ENCODE measurements at places on chromosomes 1 and 21.

DNA sequence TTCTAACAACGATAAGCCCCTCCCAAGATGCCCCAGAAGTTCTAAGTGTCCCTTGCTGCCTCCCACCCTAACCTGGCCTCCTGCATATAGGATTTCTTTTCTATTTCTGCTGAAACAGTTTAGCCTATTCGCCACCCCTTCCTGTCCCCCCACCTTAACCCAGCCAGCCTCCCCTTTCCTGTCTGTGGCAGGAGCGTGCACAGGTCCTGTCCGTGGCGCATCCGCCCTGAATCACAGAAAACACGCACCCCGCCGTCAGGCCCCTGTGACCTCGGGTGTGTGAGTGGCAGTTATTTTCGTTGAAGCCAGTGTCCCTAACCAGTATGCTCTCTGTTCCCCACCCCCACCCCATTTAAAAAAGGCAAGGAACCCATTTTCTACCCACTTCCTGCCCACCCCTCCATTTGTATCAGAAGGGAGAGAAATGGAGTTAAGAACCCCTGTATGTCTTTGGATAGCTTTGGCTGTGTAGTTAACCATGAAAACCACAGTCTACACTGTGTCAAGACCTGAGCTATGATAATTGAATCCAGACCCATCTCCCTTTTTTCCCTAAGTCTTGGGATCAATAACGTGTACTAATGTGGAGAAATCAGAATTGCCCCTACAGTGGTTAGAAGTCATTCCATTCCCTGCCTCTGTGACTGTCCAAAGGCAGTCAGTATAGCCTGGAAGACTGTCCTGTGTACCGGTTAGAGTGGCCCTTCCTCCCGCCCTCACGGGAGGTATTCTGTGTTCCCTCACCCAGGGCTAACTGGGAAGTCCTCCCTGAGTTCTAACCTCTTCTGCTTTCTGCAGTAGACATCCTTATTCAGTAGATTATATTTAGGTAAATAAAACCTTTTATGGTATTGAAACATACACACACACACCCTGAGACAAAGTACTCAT lies 1.8 kb downstream of the PLEKHO1 start:
- peak overlapping the region; percentile 50 for H3K27ac ChIP-seq
- peak overlapping the region; percentile 86 for H3K4me3 ChIP-seq
- no peaks in the 10 kb centered on the region for H3K27me3 ChIP-seq
- peak; percentile 42 for DNase-seq
- H3K36me3 ChIP-seq: peaks cover 27% of the 10 kb centered on the region
- peaks cover 18% of the 10 kb centered on the region for H3K4me1 ChIP-seq

GRCh38 chr1:224192082-224192788 lies 9.2 kb downstream of the DEGS1 start:
- peaks cover 18% of the 10 kb centered on the region for H3K36me3 ChIP-seq
- H3K4me3 ChIP-seq: no peak overlapping the region
- H3K27me3 ChIP-seq: no peaks in the 10 kb centered on the region
- DNase-seq: no peak
- peaks cover 4% of the 10 kb centered on the region for H3K4me1 ChIP-seq

- H3K4me3 ChIP-seq: peak overlapping the region; percentile 99
- H3K36me3 ChIP-seq: no peaks in the 10 kb centered on the region
- H3K27ac ChIP-seq: peak overlapping the region; percentile 100
- no peak for DNase-seq
- no peaks in the 10 kb centered on the region for H3K27me3 ChIP-seq
Observed at GRCh38 chr1:46133781-46134350, 1.4 kb upstream of the PIK3R3 start.

DNA sequence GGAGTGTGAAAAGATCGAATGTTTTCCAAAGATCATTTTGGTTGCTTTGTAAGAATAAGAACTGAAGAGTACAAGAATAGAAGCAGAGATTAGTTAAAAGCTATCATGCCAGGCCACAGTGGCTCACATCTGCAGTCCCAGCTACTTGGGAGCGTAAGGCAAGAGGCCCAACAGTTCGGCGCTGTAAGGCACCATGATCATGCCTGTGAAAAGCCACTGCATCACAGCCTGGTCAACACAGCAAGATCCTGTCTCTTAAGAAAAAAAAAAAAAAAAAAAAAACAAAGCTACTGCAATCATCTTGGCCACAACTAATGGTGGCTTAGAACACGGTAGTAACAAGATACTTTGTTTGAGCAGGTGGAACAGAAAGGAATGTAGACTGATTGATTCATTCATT lies 116.2 kb downstream of the EIF4G3 start:
- peaks cover 17% of the 10 kb centered on the region for H3K4me1 ChIP-seq
- no peak overlapping the region for H3K27ac ChIP-seq
- DNase-seq: no peak
- H3K36me3 ChIP-seq: no peaks in the 10 kb centered on the region
- H3K4me3 ChIP-seq: no peak overlapping the region
- no peaks in the 10 kb centered on the region for H3K27me3 ChIP-seq

DNA sequence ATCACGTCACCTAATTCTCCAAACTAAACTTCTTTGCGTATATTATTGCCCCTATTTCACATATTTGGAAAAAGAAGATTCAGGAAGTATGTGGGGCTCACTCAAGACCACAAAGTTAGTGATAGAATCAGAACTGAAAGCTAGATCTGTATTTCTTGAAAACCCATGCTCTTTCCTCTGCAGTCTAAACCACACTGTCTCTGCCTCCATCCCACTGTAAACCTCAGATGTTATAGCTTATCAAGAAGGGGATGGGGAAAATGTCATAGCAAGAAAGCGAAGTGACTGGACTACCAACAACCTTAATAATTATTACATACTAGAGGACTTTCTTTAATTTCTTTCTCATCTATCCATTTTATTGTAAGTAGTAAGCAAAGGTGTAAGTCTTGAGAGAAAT lies 257.7 kb upstream of the SGIP1 start:
- H3K36me3 ChIP-seq: no peaks in the 10 kb centered on the region
- no peak for DNase-seq

GRCh38 chr21:45050797-45051489 lies 23.4 kb upstream of the ADARB1 start:
- DNase-seq: no peak
- no peak overlapping the region for H3K4me3 ChIP-seq
- no peak overlapping the region for H3K27ac ChIP-seq
- peaks cover 10% of the 10 kb centered on the region for H3K4me1 ChIP-seq
- H3K27me3 ChIP-seq: no peaks in the 10 kb centered on the region
- H3K36me3 ChIP-seq: no peaks in the 10 kb centered on the region

DNA sequence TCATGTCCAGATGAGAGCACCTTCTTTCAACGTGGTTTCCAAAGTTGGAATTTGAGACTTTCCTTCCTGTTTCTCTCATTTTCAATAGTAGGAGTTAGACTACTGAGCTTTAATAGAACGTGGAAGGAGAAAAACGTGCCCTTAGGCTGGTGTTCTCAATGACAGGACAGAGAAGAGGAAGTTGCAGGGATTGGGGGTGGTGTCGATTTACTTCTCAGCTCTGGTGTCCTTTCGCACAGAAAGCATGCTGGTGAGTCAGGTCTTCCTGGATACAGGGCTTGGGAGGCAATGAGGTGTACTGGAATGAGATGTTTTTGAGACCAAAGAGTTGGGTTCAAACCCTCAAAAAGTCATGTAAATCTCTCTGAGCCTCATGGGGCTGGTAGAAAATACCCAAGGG lies 67.1 kb downstream of the HIVEP3 start:
- H3K4me1 ChIP-seq: no peaks in the 10 kb centered on the region
- DNase-seq: no peak
- no peaks in the 10 kb centered on the region for H3K36me3 ChIP-seq
- no peaks in the 10 kb centered on the region for H3K27me3 ChIP-seq
- no peak overlapping the region for H3K4me3 ChIP-seq

DNA sequence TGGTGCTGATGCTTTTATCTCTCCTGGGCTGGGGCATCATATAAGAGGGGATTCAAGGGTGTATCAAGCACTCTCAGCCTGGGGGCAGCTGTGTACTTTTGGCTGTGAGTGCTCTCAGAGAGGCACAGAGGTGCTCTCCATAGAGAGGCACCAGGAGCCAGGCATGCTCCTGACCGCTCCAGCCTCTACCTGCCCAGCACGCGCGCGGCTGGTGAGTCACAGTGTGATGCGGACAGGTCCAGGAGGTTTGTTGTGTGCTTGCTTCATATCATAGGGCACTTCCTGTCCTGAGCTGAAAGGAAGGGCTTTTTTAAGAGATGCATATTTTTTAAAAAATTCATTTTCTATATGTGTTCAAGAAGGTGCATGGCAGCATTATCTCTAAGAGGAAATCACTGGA lies 93.6 kb upstream of the BCAR3 start:
- H3K27ac ChIP-seq: no peak overlapping the region
- H3K4me3 ChIP-seq: no peak overlapping the region
- H3K4me1 ChIP-seq: no peaks in the 10 kb centered on the region
- no peaks in the 10 kb centered on the region for H3K27me3 ChIP-seq

- no peak overlapping the region for H3K4me3 ChIP-seq
- H3K4me1 ChIP-seq: no peaks in the 10 kb centered on the region
- no peaks in the 10 kb centered on the region for H3K27me3 ChIP-seq
- no peaks in the 10 kb centered on the region for H3K36me3 ChIP-seq
- DNase-seq: no peak
Observed at GRCh38 chr1:161978011-161978790, 45.5 kb downstream of the OLFML2B start.

DNA sequence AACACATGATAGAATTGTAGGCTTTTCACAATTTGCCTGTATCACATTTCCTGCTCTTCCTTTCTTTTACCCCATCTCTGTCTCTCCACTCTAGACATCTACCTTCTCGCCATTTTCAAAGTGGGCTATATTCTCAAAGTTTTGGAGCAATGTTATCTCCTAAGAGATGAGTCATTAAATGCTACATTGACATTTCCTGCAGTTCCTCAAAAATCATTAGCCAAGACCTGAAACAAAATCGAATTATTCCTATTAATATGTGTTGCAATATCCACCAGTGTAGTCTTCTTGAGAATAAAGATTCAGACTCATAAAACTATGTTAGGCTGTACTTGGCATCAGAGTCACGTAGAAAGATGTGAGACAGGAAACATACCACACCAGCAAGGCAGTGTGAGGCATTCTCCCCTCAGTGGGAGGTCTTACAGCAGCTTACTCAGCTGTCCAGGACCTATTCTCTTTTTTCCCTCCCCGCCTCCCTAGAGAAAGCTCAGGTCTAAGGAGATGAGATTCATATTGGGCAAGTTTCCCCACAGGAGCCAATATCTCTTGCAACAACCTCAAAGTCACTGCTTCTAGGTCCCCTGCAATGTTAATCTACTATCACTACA lies 38.8 kb downstream of the FRRS1 start:
- H3K27ac ChIP-seq: peak overlapping the region; percentile 67
- no peaks in the 10 kb centered on the region for H3K27me3 ChIP-seq
- H3K4me3 ChIP-seq: no peak overlapping the region
- H3K36me3 ChIP-seq: no peaks in the 10 kb centered on the region
- DNase-seq: no peak

DNA sequence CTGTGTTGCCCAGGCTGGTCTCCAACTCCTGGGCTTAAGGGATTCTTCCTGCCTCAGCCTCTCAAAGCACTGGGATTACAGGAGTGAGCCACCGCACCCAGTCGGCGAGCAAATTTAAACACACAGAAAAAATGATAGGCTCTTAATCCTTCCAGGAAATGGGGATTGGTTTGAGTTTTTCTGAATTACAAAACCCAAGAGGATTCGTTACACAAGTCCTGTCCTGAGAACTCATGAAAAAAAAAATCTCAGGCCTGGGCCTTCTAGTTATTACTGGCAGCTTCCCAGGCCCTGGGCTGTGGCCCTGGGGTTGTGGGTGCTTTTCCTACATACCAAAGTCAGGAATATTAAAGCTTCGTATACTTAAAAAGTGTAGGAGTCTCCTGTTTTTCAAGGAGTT lies 6.3 kb upstream of the IFNGR2 start:
- H3K36me3 ChIP-seq: no peaks in the 10 kb centered on the region
- DNase-seq: no peak
- no peaks in the 10 kb centered on the region for H3K4me1 ChIP-seq
- no peaks in the 10 kb centered on the region for H3K27me3 ChIP-seq

DNA sequence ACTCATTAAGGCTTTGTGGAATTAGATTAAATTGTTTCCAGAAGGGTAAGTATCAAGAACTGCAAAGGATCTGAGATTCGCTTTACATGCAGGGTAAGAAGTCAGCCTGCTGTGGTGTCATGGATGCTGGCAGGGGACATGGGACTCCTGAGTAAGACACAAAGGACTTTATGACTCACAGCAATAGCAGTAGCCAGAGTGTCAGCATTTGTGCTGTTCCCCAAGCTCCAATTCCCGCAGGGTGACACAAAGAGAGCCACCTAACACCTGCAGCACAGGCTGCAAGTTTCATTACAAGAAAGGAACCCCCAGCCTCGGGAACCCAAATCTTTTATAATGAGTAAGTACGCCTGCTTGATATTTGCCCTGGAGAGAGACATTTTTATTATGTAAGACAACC lies 298.1 kb upstream of the POU3F1 start:
- no peak overlapping the region for H3K27ac ChIP-seq
- no peaks in the 10 kb centered on the region for H3K4me1 ChIP-seq
- no peak for DNase-seq
- no peaks in the 10 kb centered on the region for H3K27me3 ChIP-seq
- no peaks in the 10 kb centered on the region for H3K36me3 ChIP-seq

DNA sequence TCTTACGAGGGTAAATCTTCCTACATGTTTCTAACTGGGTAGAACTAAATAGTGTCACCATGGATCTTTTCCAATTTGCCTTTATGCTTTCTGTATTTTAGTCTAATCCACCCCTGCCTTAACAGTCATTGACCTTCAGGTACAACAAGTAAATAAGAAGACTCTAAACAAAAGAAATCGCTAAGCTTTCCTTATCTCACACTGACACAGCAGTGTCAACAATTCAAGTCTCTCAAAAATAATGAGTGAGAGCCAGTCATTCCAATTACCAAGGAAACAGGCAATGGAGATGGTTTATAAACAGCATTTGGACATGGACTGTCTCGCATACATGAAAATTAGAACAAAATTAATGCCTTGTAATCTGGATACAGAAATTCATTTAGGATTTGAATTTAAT lies 365.8 kb downstream of the VAV3 start:
- DNase-seq: no peak
- H3K27ac ChIP-seq: no peak overlapping the region
- H3K4me1 ChIP-seq: no peaks in the 10 kb centered on the region
- no peak overlapping the region for H3K4me3 ChIP-seq
- H3K27me3 ChIP-seq: no peaks in the 10 kb centered on the region

DNA sequence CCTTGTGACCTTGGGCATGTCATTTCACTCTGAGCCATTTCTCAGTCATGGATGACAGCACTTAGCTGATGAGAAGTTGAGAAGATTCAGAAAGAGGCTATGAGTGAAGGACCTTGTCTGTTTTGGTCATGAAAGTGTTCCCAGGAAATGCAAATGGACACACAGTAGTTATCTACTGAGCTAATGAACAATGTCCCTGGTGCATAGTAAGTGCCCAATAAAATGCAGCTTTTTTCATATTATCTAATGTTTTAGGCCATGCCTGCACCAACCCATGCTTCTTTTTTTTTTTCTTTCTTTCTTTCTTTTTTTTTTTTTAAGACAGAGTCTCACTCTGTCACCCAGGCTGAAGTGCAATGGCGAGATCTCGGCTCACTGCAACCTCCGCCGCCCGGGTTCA lies 44.4 kb upstream of the EPB41 start:
- no peak overlapping the region for H3K4me3 ChIP-seq
- no peak for DNase-seq
- no peaks in the 10 kb centered on the region for H3K36me3 ChIP-seq
- H3K27ac ChIP-seq: no peak overlapping the region
- no peaks in the 10 kb centered on the region for H3K27me3 ChIP-seq

Measured in SK-N-SH (cell line).